ENCODE measurements at places on chromosomes 5 and 9. TPM values are rescaled to one million over a fixed set of nuclear protein-coding genes. Genes with fewer than 3 reads are reported as not detected.

LEAP2 gene
- total RNA-seq = 1.2 TPM

BAAT gene
- not detected for total RNA-seq

DNA sequence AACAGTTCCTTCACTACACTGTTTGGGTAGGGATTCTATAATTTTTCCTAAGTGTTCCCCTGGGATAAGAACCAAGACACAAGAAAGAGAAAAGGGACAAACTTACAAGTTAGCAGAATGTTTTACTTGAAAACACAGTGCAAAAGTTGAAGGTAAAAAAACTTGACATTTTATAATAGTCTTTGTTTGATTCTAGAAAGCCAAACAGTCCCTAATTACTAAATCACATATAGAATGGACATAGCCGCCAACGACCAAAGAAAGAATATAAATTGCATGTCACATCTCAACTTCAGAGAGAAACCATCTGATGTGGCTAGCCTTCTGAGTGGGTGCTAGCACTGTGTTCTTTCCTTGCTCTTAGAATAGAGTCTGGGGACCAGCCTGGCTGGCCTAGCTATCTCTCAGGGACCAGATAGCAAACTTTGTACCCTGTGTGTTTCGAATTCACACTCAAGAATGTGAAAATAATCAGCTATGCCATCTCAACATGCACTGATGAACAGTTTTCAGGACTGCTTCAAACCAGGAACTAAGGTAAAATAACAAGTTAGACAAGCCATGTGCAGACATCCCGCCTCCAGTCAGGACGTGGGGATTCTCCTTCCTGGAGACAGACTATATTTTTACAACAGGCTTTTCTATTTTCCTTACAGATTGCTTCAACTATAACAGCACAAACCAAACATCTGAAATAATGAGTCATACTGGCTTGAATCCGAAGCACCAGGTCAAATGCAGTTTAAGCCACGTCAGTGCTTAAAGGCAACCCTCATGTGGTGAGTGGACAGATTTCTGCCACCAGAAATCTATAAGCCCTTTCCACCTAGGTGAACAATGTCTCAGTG is 53.7 kb downstream of the LHFPL2 start:
- ATAC-seq = peak; percentile 88

- ATAC-seq = peak; percentile 34
Measured at GRCh38 chr5:73451224-73452130, 2.9 kb upstream of the FOXD1 start.

- ATAC-seq = peak; percentile 48
Measured at GRCh38 chr5:1480217-1480616, 35.0 kb upstream of the SLC6A3 start.

GRCh38 chr5:1401536-1402138 is 43.6 kb downstream of the SLC6A3 start:
- ATAC-seq = no peak

- ATAC-seq = no peak
Measured at GRCh38 chr5:119418606-119419100, 33.6 kb upstream of the HSD17B4 start.

DNA sequence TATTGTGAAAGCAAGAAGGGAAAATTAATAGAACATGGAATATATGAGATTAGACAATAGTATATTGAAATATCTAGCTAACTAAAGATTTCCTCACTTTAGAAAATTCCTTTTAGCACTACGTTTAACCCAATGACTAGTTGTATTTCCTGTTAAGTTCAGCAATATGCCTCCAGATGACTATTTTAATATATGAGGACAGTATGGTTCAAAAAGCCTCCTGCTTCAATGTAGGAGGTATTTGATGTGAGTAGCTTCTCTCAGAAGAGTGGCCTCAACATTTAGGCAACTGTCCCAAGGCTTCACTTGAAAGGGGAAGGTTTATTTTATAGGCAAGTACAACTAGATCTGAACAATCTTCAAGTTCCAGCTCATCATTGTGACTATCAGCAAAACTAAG is 2.0 kb upstream of the MEF2C start:
- ATAC-seq = no peak
